ENCODE measurements at places on chromosomes 2 and 18. TPM values are rescaled to one million over a fixed set of nuclear protein-coding genes. Genes with fewer than 3 reads are reported as not detected.

Gene DOK6
- polyA plus RNA-seq: 3.5 TPM

Gene AKAIN1
- not detected for polyA plus RNA-seq

Gene AQP12A
- not detected for polyA plus RNA-seq

Gene GCC2
- 30.0 TPM for polyA plus RNA-seq

Gene COX7A2L
- 189 TPM for polyA plus RNA-seq

DNA sequence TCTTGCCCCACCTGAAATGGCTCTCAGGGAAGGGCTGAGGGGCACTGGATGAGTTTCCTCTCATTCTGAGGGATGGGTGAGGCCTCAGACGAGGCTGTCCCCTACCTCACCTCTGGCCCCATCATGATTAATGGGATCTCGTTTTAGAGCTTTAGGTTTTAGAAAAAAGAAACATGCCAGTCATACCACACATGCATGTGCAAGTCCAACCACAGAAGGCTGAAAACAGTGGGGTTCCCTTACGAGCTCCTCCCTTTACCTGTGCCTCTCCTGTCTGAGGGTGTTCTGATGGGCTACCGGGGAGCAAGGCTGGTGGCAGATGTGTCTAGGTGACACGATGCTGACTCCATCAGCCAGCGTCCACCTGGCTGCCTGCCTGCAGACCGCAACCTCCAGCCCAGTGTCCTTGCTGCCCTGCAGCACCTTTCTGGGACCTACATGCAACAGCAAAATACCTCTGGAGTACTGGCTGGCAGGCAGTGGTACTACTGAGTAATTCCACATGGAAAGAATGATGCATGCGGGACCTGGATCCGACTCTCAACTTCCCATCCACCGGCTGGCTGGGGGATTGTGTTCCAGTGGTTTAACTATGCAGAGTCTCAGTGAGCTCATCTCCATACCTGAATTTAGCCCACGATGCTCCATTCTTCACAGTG lies 9.1 kb upstream of the LYPD6B start:
- DNase-seq: no peak
- H3K27me3 ChIP-seq: no peaks in the 10 kb centered on the region
- no peaks in the 10 kb centered on the region for H3K36me3 ChIP-seq
- H3K4me3 ChIP-seq: no peak overlapping the region

- H3K4me1 ChIP-seq: no peaks in the 10 kb centered on the region
- no peaks in the 10 kb centered on the region for H3K36me3 ChIP-seq
- H3K4me3 ChIP-seq: no peak overlapping the region
- H3K27me3 ChIP-seq: no peaks in the 10 kb centered on the region
Measured at GRCh38 chr2:150125188-150125587, 362.3 kb downstream of the RND3 start.

- no peak for DNase-seq
- H3K4me1 ChIP-seq: no peaks in the 10 kb centered on the region
- H3K27me3 ChIP-seq: no peaks in the 10 kb centered on the region
- no peak overlapping the region for H3K27ac ChIP-seq
Measured at GRCh38 chr2:1563084-1563857, 150.0 kb downstream of the TPO start.

DNA sequence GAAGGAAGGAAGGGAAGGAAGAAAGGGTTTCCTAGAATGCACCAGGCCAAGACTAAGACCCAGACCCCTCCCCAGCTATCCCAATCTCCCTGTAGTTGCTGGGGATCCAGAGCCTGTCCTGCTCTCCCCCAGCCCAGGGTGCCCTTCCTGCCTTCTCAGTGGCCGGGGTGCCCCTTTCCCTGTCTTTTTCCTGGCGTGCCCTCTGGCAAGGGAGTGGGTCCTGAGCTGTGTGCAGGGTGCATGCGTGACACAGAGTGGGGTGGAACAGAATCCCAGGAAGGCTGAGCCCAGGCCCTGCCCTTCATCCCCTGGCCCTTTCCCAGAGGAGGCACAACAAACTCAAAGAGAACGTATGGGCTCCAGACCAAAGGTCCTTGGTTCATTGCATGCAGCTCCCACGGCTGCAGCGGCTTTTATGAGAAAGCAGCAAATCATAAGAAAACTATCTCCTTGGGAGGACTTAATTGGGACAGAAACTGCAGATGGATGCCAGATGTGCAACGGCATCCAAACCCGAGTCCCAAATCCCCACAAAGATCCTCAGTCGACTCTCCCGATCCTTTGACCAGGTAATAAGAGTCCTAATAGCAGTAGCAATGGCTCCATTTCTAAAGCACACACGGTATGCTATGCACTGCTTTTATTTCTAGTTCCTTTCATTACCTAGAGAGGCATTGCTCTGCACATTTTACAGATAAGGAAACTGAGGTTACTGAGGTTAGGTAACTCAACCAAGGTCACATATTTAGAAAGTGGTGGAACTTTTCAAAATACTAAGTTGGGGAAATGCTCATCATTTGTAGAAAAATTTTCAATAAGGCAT lies 12.7 kb upstream of the ARID5A start:
- H3K4me1 ChIP-seq: peaks cover 6% of the 10 kb centered on the region
- H3K4me3 ChIP-seq: no peak overlapping the region
- DNase-seq: no peak
- H3K36me3 ChIP-seq: no peaks in the 10 kb centered on the region
- no peak overlapping the region for H3K27ac ChIP-seq

DNA sequence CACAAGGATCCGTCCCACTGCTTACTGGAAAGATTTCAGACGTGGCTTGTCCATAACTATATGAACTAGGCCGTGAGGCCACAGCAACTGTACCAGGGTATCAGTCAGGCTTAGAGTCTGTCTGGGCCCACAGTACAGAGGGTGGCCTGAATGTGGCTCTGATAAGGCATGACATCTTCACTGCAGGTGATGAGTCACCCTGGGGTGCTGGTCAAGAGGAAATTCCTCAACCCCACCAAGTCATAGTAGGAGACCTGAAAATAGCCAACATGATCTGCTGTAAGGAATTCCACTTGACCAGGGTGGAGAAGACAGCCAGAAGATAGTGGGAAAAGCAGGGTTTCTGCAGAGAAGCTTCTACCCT lies 107.7 kb downstream of the INHBB start:
- DNase-seq: no peak
- no peaks in the 10 kb centered on the region for H3K36me3 ChIP-seq
- H3K4me1 ChIP-seq: no peaks in the 10 kb centered on the region
- no peak overlapping the region for H3K27ac ChIP-seq
- H3K27me3 ChIP-seq: no peaks in the 10 kb centered on the region

- no peaks in the 10 kb centered on the region for H3K4me1 ChIP-seq
- no peak for DNase-seq
- H3K4me3 ChIP-seq: no peak overlapping the region
- H3K27ac ChIP-seq: no peak overlapping the region
Measured at GRCh38 chr2:67159929-67160328, 237.2 kb upstream of the ETAA1 start.

DNA sequence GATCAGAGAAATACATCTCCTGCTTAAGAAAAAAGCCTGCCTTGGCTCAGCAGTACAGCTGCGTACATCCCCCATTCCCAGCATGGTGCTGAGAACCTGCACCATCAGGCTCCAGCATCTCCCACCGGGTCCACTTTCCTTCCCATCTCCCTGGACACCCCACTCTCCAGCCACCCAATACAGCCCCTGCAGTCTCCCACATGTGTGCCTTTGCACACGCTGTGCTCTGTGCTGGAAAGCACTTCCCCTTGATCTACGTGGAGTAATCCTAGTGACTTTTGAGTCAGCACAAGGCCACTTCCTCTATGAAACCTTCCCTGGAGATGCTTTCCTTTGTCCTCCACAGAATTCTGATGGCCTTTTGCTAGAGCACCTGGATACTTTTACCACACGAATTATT lies 17.0 kb downstream of the STAT1 start:
- H3K4me1 ChIP-seq: no peaks in the 10 kb centered on the region
- DNase-seq: no peak
- H3K4me3 ChIP-seq: no peak overlapping the region
- no peaks in the 10 kb centered on the region for H3K27me3 ChIP-seq

DNA sequence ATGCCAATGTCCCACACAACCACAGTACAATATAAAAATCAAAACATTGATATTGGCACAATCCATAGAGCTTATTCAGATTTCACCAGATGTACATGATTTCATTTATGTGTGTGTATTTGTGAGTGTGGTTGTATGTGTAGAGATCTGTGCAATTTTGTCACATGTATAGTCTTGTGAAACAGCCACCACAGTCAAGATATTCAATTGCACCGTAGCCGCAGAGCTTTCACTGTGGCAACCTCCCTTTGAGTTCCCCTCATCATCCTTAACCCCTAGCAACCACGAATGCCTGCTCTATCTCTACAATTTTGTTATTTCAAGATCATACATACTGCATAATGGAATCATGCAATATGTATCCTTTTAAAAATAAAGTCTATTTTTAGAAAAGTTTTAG lies 391.3 kb downstream of the SETBP1 start:
- H3K27ac ChIP-seq: no peak overlapping the region
- no peaks in the 10 kb centered on the region for H3K36me3 ChIP-seq
- no peaks in the 10 kb centered on the region for H3K4me1 ChIP-seq
- H3K27me3 ChIP-seq: no peaks in the 10 kb centered on the region
- H3K4me3 ChIP-seq: no peak overlapping the region

DNA sequence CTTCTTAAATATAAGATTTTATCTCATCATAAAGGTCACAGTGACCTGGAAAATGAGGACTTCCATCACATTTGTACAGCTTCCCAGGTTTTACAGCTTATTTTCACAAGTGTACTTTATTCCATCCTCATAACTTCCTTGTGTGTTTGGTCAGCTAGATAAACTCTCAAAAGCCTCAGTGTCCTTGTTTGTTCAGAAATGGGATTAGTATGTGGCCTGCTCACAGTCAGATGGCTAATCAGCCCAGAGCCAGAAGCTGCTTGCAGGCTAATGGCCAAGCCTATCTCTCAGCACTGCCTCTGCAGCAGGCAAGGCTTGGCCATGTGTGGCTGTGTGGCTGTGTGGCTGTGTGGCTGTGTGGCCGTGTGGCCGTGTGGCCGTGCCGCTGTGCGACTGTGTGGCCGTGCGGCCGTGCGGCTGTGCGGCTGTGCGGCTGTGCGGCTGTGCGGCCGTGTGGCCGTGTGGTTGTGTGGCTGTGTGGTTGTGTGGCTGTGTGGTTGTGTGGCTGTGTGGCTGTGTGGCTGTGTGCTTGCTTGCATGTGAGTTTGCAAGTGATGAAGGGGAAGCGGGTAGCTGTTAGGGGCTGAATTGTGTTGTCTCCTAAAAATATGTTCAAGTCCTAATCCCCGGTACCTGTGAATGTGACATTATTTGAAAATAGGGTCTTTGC lies 233.0 kb upstream of the TNP1 start:
- peaks cover 2% of the 10 kb centered on the region for H3K4me1 ChIP-seq

DNA sequence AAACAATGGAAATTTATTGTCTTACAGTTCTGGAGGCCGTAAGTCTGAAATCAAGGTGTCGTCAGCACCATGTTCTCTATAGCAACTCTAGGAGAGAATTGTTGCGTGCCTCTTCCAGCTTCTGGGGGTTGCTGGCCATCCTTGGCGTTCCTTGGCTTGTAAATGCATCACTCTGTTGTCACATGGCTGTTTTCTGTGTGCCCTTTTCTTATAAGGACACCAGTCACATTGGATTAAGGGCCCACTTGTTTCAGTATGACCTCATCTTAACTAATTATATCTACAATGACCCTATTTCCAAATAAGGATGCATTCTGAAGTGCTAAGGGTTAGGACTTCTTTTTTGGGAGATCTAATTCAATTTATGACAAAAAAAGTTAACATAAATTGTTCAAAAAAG lies 1.4 kb upstream of the PLEK start:
- no peaks in the 10 kb centered on the region for H3K4me1 ChIP-seq
- H3K36me3 ChIP-seq: no peaks in the 10 kb centered on the region
- H3K4me3 ChIP-seq: no peak overlapping the region
- H3K27me3 ChIP-seq: no peaks in the 10 kb centered on the region
- H3K27ac ChIP-seq: no peak overlapping the region
- no peak for DNase-seq

GRCh38 chr2:56754066-56754615 lies 570.4 kb downstream of the CCDC85A start:
- H3K27me3 ChIP-seq: no peaks in the 10 kb centered on the region
- no peaks in the 10 kb centered on the region for H3K36me3 ChIP-seq
- no peak overlapping the region for H3K27ac ChIP-seq
- no peaks in the 10 kb centered on the region for H3K4me1 ChIP-seq
- no peak overlapping the region for H3K4me3 ChIP-seq

DNA sequence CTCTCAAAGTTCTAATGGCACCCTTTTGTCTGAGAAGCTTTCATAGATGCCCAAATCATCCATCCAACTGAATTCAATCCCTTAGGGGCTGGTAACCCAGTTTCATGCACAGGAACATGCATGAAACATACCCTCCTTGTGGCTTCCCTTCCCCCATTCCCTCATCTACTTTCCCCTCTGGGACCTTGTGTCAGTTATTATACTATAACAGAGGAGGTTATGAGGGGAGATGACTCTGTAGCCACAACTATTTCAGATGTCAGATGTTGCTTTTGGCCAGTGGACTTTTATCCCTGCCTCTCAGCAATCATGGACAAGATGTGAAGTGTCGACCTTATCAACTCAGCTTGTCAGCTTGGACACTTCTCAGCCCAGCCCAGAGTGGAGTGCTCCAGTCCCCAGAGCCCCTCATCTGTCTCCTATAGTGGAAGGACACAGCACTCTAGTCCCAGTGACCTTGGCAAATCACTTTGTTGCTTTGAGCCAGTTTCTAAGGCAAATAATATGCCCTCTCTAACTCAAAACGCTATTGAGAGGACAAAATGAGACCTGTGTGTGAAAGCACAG lies 8.4 kb downstream of the DHRS9 start:
- no peaks in the 10 kb centered on the region for H3K27me3 ChIP-seq
- H3K36me3 ChIP-seq: no peaks in the 10 kb centered on the region
- no peak overlapping the region for H3K27ac ChIP-seq
- H3K4me1 ChIP-seq: no peaks in the 10 kb centered on the region

- H3K4me3 ChIP-seq: no peak overlapping the region
- no peaks in the 10 kb centered on the region for H3K36me3 ChIP-seq
- DNase-seq: no peak
- H3K27me3 ChIP-seq: no peaks in the 10 kb centered on the region
Measured at GRCh38 chr2:165561516-165561915, 92.0 kb downstream of the CSRNP3 start.

GRCh38 chr2:152481881-152482583 lies 147.1 kb downstream of the FMNL2 start:
- H3K4me3 ChIP-seq: no peak overlapping the region
- no peak for DNase-seq
- H3K27ac ChIP-seq: no peak overlapping the region
- no peaks in the 10 kb centered on the region for H3K27me3 ChIP-seq
- H3K36me3 ChIP-seq: no peaks in the 10 kb centered on the region

DNA sequence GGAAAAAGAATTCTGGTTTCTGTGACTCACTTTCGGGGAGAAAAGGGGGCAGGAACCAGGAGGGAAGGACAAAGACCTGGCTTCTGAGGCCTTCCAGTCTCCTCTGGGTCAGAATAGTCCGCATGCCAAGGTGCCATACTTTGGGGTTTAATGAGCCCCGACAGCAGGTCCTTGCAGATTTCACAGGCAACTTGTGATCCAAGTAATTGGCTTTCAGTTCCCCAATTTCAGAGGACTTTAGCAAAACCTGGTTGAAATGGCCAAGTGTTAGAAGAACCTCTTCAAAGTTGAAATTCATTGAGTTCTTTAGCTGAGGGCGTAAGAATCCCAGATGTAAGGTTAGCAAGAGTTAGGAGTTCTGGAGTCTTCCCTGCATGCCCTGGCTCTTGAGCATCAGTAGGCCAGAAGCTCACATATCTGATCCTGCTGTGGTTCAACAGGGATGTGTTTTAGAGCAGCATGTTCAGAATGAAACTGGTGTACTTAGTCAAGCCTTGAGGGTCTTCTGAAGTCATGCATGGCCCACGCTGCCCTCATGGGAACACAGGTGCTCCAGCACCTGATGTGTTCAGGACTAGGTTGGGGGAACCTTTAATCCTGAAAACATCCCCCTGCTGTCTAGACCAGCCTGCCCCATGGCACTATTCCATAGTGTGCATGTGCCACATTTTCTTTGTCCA lies 143.0 kb downstream of the NUP35 start:
- DNase-seq: no peak
- no peaks in the 10 kb centered on the region for H3K27me3 ChIP-seq
- H3K27ac ChIP-seq: no peak overlapping the region
